ENCODE measurements at places on chromosomes 11 and 22.

- no peak for DNase-seq
Measured at GRCh38 chr11:69880826-69881445, 61.7 kb upstream of the FGF3 start.

GRCh38 chr11:1055109-1055703 lies 18.7 kb upstream of the MUC6 start:
- DNase-seq = no peak

- peak; percentile 58 for DNase-seq
Measured at GRCh38 chr11:113528982-113529381, 53.8 kb upstream of the DRD2 start.

DNA sequence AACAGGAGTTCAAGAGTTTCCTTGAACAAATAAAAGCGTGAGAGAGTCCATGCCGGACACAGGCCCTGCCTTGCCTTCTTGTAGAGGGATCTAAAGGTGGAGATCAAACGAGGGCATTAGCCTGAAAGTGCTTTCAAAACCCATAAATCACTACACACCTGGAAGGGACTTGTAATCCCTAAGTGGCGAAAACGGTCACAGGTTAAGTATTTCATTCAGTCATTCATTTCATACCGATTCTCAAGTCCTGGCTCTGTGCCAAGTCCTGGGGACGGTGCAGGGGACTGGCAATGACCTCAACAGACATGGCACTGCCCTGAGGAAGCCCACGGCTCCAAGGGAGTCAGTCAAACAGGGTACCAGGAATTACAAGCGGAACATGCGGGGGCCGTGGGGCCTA lies 26.6 kb downstream of the ELFN2 start:
- no peak for DNase-seq

GRCh38 chr11:110501428-110501827 lies 71.7 kb downstream of the FDX1 start:
- DNase-seq = no peak

DNA sequence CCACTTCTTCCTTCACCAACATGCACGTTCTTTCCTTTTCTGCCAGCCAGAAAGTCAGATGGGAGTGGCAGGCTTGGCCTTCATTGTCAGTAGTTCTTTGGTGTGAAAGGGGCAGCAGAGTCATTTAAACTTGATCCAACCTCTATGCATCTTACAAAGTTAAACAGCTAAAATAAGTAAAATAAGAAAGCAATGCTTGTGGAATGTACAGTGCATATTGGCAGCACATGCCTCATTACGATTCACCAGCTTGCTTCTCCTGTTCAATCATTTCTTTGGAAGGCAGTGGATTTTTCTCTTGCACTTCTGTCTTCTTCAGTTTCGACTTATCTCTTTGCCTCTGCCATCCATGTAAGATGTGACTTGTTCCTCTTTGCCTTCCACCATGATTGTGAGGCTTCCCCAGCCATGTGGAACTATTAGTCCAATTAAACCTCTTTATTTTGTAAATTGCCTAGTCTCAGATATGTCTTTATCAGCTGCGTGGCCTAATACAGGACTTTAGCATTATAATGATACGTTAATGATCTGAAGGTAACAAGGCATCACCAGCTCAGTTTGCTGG lies 14.8 kb downstream of the LGALS12 start:
- DNase-seq = no peak

DNA sequence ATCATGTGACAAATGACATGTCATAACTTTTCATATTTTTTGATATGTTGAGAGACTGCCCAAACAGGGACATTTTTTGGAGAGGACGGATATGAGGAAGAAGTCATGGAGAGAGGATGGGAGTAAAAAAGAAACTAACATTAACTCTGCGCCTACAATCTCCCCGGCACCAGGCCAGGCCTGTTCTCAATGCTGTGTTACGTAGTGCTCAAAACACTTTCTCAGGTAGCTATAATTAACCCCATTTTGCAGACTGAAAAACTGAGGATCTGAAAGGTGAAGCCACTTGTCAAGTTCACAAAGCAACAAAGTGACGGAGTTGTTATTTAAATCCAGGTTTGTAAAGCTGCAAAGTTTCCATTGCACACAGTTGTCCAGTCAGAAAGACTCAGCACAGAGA lies 17.4 kb upstream of the NOX4 start:
- DNase-seq = no peak

DNA sequence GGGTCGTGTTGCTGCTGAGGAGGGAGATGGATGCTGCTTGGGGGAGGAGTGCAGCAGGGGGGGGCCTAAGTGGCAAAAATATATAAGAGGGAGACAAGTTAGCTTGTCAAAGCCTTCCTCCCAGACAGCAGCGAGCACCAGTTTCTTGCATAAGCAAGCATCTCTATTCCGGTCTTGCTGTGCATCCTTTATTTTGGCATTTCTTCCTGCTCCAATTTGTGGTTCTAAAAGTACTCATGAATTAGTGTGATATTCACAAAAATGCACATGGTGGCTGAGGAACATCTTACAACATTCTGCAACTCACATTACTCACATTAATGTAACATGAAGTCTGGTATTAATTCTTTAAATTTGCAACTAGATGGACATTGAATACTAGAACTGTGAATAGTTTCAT lies 32.1 kb downstream of the GDPD5 start:
- DNase-seq = no peak

DNA sequence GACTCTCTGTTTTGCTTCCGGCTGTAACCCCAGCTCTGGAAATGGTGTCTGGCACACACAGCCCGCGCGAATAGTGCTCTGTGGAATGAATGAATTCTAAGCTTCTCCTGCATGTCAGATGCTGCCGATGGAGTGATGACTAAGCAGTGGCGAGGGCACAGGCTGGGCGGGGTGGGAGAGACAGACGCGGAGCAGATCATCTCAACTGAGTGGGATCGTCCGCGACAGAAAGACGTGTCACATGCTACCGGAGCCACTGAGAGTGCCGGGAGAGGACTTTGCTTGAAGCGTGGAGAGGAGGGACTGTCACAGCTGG lies 334.5 kb downstream of the CTTN start:
- no peak for DNase-seq

GRCh38 chr11:43581370-43582023 lies 99.0 kb upstream of the HSD17B12 start:
- DNase-seq = no peak

DNA sequence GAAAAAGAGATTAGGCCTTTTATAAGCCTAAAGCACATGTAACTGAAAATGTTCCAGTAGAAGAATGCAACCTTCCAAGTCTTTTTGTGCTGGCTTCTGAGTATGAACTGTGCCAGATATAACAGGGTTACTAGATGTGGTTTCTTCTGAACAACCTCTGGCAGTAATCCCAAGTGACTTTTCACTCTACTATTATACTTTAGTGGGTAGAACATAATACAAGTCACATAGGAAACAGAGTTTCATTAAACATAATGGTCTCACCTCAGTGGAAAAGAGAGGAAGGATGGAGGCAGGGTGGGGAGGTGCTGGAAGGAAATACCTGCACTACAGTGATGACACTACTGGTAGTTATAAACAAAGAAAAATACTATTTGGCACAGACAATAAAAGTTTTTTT lies 81.3 kb downstream of the PHF21A start:
- DNase-seq = peak; percentile 77

DNA sequence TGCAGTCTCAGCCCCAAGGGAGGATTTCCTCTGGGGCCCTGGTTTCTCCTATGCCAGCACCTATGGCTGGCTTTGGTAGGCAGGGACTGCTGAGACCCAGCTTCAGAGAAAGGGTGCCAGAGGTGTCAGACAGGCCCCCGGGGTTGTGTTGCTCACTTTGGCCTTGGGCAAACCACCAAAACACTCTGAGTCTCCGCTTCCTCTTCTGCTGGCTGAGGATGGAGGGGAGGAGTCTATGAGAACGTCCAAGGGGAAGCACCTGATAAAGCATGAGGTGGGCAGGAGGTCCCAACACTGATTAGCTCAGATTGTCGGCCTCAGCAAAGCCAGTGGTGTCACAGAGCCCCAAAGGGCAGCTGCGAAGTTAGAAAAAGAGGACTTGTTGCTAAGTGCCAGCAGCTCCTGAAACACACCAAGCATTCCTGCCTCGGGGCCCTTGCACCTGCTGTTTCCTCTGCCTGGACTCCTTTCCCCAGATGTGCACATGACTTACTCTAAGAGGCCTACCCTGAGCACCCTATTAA lies 10.5 kb downstream of the SMTNL1 start:
- DNase-seq = no peak

- no peak for DNase-seq
Measured at GRCh38 chr11:65204143-65204542, 22.4 kb downstream of the CAPN1 start.

DNA sequence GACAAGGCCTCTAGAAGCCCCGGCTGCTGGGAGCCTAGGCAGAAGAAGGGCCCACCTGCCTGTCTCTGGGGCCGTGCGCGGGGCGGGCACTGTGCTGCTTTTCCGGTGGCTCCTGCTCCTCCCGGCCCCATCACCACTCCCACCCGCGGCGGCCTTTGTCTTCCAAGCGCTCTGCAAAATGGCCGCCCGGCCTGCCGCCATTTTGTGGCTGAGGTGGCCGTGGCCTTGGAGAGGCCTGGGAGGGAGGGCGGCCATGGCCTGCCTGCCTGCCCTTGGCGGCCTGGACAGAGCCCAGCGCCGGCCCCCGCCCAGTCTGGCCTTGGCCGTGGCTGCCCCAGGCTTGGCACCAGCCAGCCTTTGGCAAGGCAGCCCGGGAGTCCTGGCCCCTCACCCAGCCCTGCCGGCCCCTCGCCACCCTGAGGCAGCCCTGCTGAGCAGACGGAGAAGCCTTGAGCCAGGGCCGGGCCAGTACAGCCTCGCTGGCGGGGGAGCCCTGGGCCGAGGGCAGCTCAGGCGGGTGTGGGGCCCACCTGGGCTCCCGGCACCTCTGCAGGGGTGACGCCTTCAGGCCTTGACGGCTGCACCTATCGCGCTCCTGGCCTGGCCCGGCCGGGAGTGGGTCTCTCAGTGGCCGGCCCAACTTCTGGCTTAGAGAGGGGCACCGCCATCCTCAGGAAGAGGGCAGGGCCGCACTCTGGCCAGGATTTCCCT lies 46.0 kb upstream of the PPARA start:
- DNase-seq = peak; percentile 49

- no peak for DNase-seq
Measured at GRCh38 chr11:17369094-17369493, 17.5 kb downstream of the NCR3LG1 start.

- no peak for DNase-seq
Measured at GRCh38 chr22:48781868-48782267, 1045.8 kb downstream of the BRD1 start.

DNA sequence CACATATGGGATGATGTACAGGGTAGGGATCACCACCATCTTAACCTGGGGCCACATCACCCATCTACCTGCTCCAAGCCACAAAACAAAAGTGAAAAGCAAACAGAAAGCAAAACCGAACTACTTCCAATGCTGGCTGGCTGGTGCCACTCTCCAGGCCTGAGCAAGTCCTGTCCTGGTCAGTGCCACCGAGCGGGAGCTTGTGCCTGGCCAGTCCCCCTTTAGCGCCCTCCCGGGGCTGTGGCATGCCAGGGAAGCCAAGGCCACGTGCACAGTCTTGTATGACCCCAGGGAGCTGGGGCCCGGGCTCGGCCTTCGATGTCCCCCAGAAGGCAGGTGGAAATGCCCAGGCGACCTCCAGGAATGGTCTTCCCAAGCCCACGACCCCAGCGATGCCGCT lies 17.9 kb upstream of the NAP1L4 start:
- DNase-seq = no peak

GRCh38 chr11:69642549-69642912 lies 1.6 kb downstream of the CCND1 start:
- DNase-seq = no peak

- no peak for DNase-seq
Measured at GRCh38 chr11:133961890-133962289, 5.1 kb upstream of the IGSF9B start.

GRCh38 chr11:104366321-104366734 lies 202.4 kb upstream of the PDGFD start:
- no peak for DNase-seq

GRCh38 chr11:112878033-112878601 lies 83.1 kb upstream of the NCAM1 start:
- no peak for DNase-seq

DNA sequence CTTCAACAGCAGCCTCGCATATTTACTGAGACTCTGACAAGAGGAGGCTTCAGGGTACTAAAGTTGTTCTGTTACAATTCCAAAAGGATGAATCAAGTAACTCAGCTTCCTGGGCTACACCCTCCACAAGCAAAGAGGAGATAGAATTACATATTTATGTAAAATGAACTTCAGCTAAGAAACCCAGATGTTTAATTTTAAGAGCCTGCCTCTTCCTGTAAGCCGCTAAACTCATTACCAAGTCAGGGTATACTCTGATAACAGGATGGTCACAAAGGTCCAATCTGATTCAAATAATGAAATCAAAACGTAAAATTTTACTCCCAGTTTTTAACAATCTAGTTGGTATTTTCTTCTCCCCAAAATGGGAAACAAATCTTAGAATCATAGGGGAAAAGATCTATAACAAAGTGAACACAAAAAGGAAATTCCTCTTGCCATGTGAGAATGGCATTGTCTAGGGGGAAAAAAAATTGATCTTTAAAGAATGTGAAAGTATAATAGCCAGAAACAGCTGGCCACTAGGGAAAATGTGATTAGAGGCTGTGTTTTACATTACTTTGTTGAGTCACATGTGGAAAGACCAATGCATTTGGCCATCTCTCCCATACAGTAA lies 30.9 kb downstream of the CHEK2 start:
- DNase-seq = peak; percentile 85

- no peak for DNase-seq
Measured at GRCh38 chr22:39177791-39178190, 25.3 kb upstream of the CBX7 start.

GRCh38 chr11:27282806-27283205 lies 80.2 kb downstream of the CCDC34 start:
- peak; percentile 78 for DNase-seq

GRCh38 chr11:88604260-88604659 lies 266.7 kb upstream of the CTSC start:
- DNase-seq = peak; percentile 54

DNA sequence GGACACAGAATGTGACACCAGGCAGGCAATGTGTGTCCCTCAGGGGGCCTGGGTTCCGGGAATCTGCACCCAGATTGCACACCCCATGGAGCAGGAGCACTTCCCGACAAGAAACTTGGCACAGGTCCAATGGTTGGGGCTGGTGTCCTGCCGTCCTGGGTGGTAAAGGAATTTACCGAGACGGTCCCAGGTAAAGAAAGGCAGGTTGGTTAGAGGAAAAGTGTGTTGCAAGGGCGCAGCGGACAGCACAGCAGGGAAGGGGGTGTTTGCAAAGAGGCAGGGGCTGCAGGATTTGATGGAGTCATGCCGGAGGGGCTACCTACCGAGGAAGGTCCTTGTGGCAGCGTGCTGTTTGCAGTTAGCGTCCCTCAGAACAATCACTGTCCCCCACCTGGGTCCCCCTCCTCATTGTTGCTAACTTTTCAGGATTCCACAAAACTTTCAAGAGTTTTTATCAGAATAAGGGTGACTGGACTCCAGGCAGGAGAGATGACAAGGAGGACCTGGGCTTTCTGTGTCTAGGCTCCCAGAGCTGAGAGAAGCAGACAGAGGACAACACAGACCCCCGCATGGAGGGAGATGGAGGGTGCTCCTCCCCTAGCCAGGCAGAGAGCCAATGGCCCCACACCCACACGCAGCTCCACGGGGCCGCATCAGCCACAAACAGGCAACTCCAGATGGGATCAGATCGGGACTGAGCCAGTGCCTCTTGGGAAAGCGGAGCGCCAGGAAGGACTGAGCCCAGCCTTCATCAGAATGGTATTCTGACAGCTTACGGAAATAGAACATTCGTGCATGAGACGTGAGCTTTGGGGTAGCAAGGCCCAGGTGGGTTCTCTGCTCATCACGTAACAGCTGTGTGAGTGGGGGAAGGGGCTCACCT lies 1423.9 kb downstream of the BRD1 start:
- DNase-seq = no peak
